NCI-H1048 (cell line): ENCODE measurements at places on chromosomes 16 and 17.

DNA sequence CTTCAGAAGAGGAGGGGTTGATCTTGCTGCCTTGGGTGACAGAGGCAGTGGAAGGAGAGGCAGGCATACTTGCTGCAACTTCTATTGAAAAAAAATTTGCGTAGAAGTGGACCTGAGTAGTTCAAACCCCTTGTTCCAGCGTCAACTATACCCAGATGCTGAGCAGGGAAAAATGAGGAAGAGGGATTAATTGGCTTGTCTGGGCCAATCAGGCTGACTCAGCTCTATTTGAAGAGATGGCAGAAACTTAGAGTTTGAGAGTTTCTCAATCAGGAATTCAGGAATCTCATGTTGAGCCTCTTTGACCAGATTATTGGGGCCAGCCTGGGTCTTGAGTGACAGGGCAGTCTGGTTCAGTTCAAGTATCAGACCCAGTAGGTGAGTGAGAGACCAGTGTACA is 17.6 kb downstream of the CASC3 start:
- no peak for DNase-seq

GRCh38 chr17:1272701-1273100 is 2.5 kb downstream of the BHLHA9 start:
- DNase-seq: no peak

DNA sequence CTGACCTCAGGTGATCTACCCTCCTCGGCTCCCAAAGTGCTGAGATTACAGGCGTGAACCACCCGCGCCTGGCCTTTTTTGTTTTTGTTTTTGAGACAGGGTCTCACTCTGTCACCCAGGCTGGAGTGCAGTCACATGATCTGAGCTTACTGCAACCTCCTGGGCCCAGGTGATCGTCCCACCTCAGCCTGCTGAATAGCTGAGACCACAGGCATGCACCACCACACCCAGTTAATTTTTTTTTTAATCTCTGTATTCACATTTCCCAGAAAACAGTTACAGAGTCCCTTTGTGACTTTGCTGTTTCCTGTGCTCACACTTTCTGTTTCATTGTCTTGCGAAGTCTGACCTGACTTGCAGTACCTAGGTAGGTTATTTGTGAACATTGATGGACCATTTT is 2.7 kb downstream of the CLUAP1 start:
- no peak for DNase-seq

GRCh38 chr16:12131755-12132154 is 155.2 kb downstream of the SNX29 start:
- no peak for DNase-seq

- no peak for DNase-seq
These were observed 3.8 kb downstream of the NTHL1 start for GRCh38 chr16:2043667-2044451.

DNA sequence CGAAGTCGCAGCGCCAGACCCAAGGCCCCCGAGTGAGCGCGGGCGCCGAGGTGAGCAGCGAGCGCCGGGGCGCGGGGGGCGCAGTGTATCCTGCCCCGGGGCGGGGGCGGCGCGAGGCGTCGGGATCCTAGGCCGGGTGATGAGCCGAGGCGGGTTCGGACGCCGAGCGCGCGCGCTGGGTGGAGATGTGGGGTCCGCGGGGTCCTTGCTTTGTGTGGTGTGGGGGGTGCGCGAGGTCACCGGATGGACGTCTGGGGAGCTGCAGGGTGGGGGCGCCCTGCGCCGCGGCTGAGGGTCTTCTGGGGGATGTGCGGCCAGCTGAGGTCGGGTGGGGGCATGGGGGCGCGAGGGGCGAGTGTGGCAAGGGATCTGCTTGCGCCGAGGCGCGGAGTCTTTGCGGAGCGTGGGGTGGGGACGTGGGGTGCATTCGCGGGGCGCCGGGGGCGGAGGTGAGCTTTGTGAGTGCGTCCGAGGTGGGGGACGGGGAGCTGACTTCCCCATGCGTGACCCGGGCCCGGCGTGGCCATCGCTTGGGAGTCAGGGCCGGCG is 560 bp downstream of the RAI1 start:
- DNase-seq: no peak

DNA sequence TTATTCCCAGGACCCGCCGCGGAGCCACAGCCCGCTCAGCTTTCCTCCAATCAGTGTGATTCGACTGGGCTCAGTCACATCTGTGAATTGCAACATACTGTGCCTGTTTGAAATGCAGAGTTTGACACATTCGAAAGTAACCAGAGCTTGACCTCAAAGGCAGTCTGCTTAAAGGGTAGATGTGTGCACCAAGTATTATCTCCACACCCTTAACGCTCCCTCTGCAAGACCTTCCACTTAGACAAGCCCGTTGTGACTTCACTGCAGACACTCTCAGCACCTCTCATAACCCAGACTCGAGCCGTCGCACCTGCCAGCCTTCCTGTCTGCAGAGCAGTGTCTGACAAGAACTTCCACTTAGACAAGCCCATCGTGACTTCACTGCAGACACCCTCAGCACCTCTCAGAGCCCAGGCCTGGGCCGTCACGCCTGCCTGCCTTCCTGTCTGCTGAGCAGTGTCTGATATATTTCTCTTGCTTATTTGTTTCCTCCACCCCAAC is 3.7 kb downstream of the KLHDC4 start:
- no peak for DNase-seq

GRCh38 chr16:51045186-51045585 is 105.9 kb downstream of the SALL1 start:
- DNase-seq: no peak

- no peak for DNase-seq
These were observed 13.2 kb downstream of the NAGPA start for GRCh38 chr16:5020551-5020950.
